ENCODE measurements at places on chromosomes 6 and 20. TPM values are rescaled to one million over a fixed set of nuclear protein-coding genes. Genes with fewer than 3 reads are reported as not detected.
A peak's percentile ranks its signal among the peaks of the same experiment; 100 is the strongest.

The ADGRF4 gene
- total RNA-seq, result under 0.01 TPM

GRCh38 chr6:117496383-117496990 is 14.0 kb downstream of the DCBLD1 start:
- peaks cover 27% of the 10 kb centered on the region for H3K4me1 ChIP-seq
- H3K36me3 ChIP-seq, result no peaks in the 10 kb centered on the region
- no peak overlapping the region for H3K4me3 ChIP-seq
- peak; percentile 62 for DNase-seq
- no peaks in the 10 kb centered on the region for H3K27me3 ChIP-seq
- peak overlapping the region; percentile 70 for H3K27ac ChIP-seq

DNA sequence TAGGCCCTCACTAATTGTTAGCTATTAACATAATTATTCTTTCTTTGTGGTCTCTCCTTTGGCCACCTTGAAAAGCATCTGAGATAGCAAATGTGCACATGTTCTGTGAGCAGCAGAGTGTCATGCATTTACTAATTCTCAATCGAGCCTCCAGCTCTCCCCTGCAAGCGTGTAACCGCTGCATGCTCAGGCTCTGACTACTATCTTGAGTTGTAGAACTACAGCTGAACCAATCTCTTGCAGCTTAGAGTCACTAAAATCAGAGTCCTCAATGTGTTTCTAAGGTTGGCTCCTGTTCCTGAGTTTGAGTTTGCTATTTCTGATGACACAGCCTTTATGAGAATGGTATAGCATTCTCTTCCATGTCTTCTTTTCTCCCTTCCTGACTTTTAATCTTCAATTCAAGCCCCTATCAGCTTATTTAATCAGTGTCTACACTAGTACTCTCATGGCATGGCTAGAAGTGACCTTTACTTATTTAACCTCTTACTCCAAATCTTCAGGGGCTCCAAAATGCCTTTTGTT is 65.5 kb downstream of the PPP1R3G start:
- no peak overlapping the region for H3K4me3 ChIP-seq
- peak; percentile 14 for DNase-seq
- H3K27me3 ChIP-seq, result no peaks in the 10 kb centered on the region
- no peaks in the 10 kb centered on the region for H3K4me1 ChIP-seq
- H3K36me3 ChIP-seq, result no peaks in the 10 kb centered on the region
- H3K27ac ChIP-seq, result no peak overlapping the region

The POPDC3 gene
- total RNA-seq, result 6.7 TPM

The CALHM4 gene
- not detected for total RNA-seq

DNA sequence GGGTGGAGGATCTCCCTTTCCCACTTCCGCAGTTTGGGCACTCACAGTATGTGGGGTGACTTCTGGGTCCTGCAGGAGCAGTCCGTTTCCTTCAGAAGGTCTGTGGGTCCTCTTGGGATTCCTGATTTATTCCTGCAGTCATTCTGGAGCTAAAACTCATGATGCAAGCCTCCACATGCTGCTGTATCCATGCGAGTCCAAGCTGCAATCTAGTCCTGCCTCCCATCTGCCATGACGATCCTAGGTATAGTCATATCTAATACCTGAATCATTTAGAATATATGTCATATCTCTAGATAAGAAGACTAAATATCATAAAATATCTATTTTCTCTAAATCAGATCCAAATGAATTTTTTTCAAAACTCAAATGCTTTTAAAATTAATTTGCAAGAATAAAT is 103.4 kb upstream of the AHI1 start:
- no peaks in the 10 kb centered on the region for H3K27me3 ChIP-seq
- H3K27ac ChIP-seq, result no peak overlapping the region
- H3K36me3 ChIP-seq, result no peaks in the 10 kb centered on the region
- no peak for DNase-seq
- no peaks in the 10 kb centered on the region for H3K4me1 ChIP-seq

- H3K4me3 ChIP-seq, result no peak overlapping the region
- DNase-seq, result no peak
- no peaks in the 10 kb centered on the region for H3K4me1 ChIP-seq
- H3K27me3 ChIP-seq, result no peaks in the 10 kb centered on the region
Observed at GRCh38 chr20:24135781-24136180, 147.2 kb upstream of the GGTLC1 start.

DNA sequence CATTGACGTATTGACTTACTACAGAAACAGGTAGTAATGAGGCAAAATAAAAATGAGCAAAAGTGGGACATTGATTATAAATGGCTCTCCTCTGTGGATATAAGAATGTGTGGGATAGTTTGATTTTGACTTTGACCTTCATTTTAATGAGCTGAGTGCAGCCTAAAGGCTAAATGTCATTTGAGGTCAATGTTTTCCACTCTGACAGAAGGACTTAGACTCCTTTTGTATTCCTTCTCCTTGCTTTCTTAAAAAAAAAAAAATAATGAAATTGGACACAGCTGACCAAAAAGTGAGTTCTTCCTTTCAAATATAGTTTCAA is 68.6 kb downstream of the MTFR2 start:
- H3K27me3 ChIP-seq, result no peaks in the 10 kb centered on the region
- DNase-seq, result no peak

DNA sequence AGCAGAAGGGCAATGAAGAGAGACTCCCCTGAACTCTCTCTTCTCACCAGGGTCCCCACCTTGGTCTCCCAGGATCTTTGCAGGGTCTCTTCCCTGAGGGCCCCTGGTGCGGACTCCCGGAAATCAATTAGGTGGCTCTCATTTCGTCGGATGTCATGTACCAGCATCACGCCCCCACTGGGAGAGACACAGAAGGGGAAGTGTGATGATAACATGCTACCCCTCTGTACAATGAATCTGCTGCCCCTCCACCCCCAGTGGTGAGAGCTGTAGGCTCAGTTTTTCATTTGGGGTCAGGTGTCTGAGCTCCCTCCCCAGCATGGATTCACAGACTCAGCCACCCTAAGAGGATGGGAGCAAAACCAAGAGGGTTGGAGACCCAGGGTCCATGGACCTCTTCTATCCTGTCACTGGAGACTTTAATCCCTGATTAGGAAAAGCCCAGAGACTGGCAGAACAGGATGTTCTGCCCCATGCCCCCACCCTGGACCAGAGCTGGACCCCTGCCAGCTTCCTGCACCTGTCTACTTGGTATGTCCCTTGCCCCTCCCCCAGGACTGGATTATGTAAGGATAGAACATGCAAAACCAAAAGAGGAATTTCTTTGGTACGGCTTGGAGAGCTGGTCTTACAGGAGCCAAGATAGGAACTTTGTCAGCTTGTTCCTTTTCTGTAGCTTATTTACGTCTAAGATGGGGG is 11.1 kb downstream of the GGT7 start:
- no peak overlapping the region for H3K27ac ChIP-seq
- peaks cover 6% of the 10 kb centered on the region for H3K36me3 ChIP-seq
- no peak overlapping the region for H3K4me3 ChIP-seq
- DNase-seq, result no peak
- H3K4me1 ChIP-seq, result no peaks in the 10 kb centered on the region

DNA sequence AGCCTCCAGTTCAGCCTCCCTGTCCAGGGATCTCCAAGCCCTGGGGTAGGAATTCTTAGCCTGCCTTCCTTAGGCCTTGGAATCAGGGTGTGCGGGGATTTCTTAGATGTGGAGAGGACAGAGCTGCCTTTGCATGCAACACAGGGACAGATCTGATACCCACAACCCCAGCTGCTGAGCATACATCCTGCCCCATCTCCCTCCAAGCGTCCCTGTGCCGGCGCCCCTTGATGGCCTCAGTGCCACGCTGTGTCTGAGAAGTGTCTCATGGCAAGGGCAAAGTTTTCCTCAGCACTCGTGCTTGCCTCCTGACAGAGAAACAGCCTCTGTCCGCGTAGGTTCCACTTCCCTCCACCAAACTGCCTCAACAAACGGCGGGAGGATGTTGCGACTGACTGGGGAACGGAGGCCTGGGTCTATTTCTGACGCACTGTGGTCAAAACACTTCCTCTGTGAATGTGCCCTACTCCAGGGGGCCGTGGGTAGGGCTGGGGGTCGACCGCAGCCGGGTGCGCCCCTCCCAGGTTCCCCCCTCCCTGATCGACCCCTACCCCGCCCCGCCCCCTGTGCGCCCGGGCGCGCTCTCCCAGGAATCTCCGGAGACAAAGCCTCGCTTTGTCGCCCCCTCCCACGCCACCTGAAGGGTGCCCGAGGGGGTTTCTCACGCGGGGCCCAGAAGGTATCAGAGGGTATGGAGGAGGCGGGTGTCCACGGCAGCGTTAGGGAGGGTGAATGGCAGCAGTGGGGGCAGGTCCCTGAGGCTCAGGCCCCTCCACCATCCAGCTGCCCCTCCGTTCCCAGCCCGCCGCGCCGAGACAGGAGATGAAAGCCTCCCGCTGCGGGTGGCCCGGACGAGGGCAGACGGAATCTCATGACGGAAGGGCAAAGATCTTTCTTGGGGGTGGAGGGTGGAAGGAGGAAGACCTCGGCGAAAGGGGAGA is 806 bp downstream of the MICAL1 start:
- H3K4me1 ChIP-seq, result peaks cover 7% of the 10 kb centered on the region
- peak; percentile 20 for DNase-seq

DNA sequence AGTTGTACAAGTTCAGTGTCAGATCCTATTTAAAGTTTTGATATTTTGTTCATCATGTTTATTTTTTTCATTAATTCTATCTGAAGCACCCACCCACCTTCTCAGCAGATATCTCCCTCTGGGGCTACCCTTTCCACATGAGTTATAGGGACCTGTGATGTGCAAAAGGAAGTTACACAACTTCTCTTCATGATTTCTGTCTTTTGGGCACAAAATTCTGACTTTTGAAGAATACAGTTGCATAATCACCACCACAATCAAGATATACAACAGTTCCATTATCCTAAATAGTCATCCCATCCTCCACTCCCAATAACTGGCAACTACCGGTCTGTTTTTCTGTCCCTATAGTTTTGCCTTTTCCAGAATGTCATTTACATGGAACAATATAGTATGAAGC is 13.8 kb upstream of the FUCA2 start:
- no peak overlapping the region for H3K4me3 ChIP-seq
- DNase-seq, result no peak
- H3K4me1 ChIP-seq, result no peaks in the 10 kb centered on the region
- no peaks in the 10 kb centered on the region for H3K36me3 ChIP-seq
- no peaks in the 10 kb centered on the region for H3K27me3 ChIP-seq
- H3K27ac ChIP-seq, result no peak overlapping the region

The UST gene
- total RNA-seq, result 19.5 TPM

- peaks cover 2% of the 10 kb centered on the region for H3K36me3 ChIP-seq
- H3K27me3 ChIP-seq, result no peaks in the 10 kb centered on the region
- no peak for DNase-seq
- H3K27ac ChIP-seq, result no peak overlapping the region
- H3K4me3 ChIP-seq, result no peak overlapping the region
Observed at GRCh38 chr20:62244644-62245108, 6.4 kb downstream of the OSBPL2 start.

DNA sequence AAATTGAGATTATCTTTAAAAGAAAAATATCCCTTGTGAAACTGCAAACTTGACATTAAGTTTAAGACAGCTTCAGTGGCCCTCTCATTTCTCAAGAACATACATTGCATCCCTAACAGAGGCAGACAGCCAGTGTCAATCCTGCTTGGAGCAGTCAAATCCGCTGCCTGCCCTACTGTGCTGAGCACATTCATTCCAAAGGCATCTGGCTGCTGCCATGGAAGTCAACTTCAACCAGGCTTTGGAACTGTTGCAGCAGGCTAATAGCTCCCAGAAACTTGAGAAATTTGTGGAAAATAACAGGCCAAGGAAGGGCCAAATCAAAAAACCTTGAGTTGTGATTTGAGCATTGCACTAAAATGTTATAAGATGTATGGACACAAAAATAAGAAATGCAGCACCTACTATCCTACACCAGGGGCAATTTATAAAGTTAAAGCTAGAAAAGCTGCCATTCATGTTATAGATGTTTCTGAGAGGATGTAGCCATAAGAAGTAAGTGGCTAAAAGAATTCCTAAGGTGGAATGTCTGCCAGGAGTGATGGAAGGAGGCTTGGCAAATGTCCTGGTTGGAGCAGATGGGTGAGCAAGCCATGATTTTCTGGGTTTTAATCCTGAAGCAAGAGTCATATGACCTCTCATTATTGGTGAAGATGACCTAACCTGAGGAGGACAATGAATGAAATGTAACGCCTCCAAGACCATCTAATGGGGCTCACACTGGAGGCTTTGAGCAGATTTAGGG is 31.4 kb upstream of the HAO1 start:
- no peak overlapping the region for H3K4me3 ChIP-seq
- H3K27ac ChIP-seq, result no peak overlapping the region
- DNase-seq, result no peak
- no peaks in the 10 kb centered on the region for H3K27me3 ChIP-seq
